ENCODE measurements at places on chromosomes 4 and X.

DNA sequence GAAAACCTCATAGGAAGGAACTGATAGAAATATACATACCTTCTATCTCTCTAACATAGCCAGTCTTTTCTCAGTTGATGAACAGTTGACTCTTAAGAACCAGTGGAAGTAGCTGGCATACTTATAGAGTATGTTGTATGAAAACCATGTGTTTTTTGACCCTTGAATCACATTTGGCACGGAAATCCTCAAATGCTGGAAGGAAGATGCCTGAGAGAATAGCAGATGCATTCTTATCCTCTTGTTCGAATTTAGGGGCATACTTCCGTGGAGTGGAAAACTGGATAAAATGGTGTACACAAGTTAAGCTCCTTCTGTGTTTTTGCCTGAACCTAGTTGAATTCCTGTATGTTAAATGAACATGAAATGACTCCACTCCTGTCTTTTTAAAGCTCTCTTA is 145.5 kb downstream of the PCDH7 start:
- no peak for DNase-seq

DNA sequence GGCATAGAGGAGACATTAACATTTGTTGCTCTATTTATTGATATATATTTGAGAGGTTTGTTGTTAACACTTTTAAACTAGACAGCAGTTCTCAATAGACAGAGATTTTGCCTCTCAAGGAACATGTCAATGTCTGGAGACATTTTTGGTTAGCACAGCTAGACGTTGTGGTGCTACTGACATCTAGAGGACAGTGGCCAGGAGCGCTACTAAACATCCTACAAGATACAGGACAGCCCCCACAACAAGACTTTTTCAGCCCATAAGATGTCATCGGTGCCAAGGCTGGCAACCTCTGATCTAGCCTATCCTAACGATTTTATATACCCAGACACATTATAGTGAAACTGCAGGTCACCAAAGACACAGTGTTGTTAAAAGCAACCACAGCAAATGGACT is 18.4 kb upstream of the CTSO start:
- DNase-seq: peak; percentile 12

GRCh38 chrX:135287266-135287823 is 21.9 kb upstream of the ETDC start:
- no peak for DNase-seq

GRCh38 chr4:77990904-77991358 is 66.2 kb upstream of the FRAS1 start:
- no peak for DNase-seq

- DNase-seq: no peak
Measured at GRCh38 chr4:169226565-169226964, 44.2 kb downstream of the SH3RF1 start.

- DNase-seq: peak; percentile 40
Measured at GRCh38 chr4:57037982-57038604, 59.4 kb downstream of the POLR2B start.

GRCh38 chrX:7889680-7890079 is 37.5 kb downstream of the PNPLA4 start:
- DNase-seq: no peak

DNA sequence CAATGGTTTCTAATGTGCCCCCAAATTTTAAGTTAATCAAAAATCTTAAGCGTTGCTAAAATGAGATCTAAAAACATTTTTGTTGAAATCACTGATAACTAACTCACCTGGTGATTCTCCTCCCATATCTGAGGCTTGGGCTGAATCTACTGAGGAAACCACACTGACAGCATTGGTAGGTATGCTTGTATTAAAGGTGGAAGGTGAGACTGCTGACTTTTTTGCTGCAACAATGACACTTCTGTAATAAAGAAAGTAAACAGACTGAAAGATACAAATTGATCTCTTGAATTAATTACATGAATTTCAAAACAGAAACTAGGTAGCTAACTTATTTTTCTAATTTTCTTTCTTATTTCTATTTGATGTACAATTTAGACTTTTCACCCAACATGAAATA is 198.1 kb downstream of the LRBA start:
- DNase-seq: no peak

- no peak for DNase-seq
Measured at GRCh38 chr4:79199743-79200142, 126.1 kb downstream of the NAA11 start.

DNA sequence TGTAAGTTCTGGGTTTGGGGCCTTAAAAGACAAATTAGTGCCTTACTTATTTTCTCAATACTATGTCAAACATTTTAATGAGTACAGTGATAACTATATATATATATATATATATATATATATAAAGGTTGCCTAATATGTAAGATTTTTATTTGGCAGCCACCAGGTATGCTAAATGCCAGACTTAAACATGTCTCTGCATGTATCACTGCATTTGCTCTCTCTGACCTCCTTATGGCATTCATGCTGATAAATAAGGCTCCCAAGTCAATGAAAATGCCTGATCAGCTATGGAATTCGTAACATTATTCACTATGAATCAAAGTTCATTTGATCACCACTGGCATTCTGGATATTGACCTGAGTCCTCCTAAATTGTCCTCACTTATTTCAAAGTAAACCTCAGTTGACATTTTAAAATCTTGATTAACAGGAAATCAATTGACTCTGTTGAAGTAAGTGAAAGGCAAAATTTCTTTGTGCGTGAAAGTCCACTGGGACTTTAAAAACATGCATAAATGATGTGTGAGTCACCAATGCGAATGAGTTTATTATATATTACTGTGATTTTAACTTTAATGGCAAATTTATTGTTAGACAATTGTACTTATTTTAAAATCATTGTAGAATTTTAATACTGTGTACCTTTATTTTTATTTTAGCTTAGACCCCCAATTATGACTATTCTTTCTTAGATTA is 29.2 kb upstream of the AREG start:
- no peak for DNase-seq

DNA sequence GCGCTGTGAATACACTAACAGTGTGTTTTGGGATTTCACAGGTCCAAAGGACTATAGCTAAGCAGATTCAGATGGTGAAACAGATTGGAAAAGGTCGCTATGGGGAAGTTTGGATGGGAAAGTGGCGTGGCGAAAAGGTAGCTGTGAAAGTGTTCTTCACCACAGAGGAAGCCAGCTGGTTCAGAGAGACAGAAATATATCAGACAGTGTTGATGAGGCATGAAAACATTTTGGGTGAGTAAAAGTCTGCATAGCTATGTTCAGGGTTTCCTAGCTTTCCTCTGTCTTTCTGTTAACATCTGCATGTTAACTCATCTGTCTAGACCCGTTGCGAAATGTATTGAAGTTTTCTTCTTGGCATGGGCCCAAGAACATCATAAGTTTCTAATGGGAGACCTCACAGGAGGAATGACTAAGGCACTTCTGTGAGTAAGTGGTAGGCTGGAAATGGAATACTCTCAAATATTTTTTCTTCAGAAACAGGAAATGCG is 372.1 kb downstream of the BMPR1B start:
- peak; percentile 85 for DNase-seq

DNA sequence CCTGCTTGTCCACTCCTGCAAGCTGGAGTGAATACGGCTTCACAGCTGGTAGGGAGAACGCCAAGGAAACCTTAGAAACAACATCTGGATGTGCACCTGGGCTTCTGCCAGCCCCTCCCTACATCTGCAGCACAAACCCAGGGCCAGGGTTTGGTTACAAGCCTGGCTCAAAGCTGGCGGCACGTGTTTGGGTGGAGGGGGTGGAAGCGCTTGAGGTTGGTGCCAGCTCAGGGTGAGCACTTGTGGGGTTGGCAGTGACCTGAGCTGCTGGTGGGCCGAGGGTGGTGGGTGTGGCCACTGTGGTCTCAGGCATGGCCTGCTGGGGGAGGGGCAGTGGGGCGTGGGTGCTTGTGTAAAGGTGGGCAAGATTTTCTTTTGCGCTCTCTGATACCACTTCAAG is 15.6 kb downstream of the ELF4 start:
- no peak for DNase-seq

DNA sequence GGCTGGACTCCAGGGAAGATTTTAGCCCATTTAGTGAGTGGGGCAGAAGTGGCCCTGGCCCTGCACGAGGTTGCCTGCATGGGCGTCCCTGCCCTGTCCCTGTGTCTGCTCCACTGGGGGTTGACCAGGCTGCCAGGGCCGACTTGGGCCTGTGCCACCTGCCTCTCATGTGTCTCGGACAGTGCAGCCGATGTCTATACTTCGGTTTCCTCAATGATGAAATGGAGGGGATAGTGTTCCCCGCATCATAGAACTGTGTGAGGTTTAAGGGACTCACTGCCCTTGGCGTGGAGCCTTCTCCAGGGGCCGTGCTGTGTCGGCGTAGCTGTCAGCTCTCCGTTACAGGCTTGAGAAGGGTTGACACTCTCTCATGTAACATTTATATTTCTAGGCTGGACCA is 27.0 kb upstream of the MSANTD1 start:
- DNase-seq: no peak

GRCh38 chr4:160136021-160136420 is 1033.1 kb downstream of the RAPGEF2 start:
- no peak for DNase-seq

GRCh38 chr4:36215627-36216026 is 28.7 kb downstream of the ARAP2 start:
- no peak for DNase-seq

- no peak for DNase-seq
Measured at GRCh38 chrX:19772096-19772821, 115.1 kb downstream of the SH3KBP1 start.

DNA sequence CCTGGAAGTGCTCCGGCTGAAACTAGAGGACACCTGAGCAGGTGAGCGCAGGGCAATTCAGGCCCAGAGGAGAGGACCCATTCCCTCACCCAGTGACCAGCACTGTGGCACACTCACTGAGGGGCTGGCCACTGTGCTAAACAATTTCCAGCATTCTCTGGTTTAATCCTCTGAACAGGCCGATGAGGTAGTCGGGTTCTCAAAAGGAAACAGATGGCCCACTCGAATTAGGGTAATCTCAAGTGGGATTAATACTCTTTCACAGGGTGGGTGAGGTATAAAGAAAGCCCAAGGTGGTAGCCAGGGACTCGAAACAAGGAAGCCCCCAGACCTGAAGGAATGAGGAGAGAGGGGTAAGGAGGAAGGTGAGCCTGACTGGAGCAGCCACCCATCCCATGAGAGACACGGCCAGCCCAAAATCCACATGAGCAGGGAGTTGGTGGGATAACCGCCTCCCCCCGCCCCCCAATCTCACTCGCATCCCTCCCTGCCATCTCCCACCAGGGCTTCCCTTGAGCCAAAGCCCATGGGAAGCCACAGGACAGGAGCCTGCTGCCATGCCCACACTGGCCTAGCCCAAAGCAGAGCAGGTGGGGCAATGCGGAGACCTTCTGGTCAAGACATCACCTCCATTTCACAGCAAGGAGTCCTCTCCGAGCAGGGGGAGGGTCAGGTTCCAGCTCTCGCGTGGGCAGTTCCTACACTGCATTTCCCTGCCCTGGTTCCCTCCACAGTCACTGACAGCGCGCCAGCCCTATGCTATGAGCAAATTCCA is 55.0 kb downstream of the SH3KBP1 start:
- no peak for DNase-seq

DNA sequence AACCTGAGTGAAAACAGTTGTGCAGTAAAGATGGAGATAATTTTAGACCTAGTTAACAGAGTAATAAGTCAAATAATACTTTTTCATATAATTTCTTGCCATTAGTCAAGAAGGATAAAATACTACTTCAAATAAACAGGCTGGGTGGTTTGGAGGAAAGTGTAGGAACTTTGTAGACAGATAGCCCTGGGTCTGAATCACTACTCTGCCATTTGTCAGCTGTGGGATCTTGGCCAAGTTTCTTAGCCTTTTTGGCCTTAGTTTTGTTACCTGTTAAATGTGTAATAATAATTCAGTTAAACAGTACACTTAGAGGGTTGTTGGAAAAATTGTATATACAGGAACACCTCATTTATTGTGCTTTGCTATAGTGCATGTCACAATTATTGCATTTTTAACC is 163.7 kb downstream of the NPNT start:
- no peak for DNase-seq

- no peak for DNase-seq
Measured at GRCh38 chr4:57100979-57101651, 9.1 kb downstream of the IGFBP7 start.

DNA sequence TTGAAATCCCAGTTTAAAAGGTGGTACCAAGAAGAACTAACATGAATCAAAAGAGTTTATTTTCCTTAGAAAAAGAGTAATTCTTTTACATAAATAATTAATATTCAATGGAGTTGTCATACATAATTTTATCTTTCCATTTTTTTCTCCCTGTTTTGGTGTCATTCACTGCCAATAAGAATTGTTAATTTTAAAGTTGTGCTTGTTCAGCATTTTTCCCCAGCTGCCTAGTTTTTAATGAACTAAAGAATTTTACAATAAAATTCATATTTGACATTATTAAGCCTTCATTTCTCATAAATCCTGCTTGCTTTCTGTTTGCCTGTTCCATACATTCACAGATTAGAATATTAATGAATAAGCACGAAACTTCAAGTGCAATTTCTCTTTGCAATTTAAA is 393.6 kb downstream of the GRXCR1 start:
- DNase-seq: no peak

- no peak for DNase-seq
Measured at GRCh38 chr4:20403290-20403689, 151.6 kb downstream of the SLIT2 start.

GRCh38 chr4:52982946-52983340 is 120.8 kb downstream of the RASL11B start:
- no peak for DNase-seq

GRCh38 chrX:148381603-148382002 is 118.8 kb upstream of the AFF2 start:
- DNase-seq: no peak

DNA sequence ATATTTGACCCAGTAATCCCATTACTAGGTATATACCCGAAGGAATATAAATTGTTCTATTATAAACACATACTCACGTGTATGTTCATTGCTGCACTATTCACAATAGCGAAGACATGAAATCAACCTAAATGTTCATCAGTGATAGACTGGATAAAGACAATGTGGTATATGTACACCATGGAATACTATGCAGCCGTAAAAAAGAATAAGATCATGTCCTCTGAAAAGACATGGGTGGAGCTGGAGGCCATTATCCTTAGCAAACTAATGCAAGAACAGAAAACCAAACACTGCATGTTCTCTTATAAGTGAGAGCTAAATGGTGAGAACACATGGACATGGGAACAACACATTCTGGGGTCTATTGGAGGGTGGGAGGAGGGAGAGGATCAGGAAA is 36.5 kb downstream of the NUDT9 start:
- no peak for DNase-seq

Data from small intestine (tissue), 16 donors.